ENCODE measurements at places on chromosomes 7 and 10. TPM values are rescaled to one million over a fixed set of nuclear protein-coding genes. Genes with fewer than 3 reads are reported as not detected.
A peak's percentile ranks its signal among the peaks of the same experiment; 100 is the strongest.

DNA sequence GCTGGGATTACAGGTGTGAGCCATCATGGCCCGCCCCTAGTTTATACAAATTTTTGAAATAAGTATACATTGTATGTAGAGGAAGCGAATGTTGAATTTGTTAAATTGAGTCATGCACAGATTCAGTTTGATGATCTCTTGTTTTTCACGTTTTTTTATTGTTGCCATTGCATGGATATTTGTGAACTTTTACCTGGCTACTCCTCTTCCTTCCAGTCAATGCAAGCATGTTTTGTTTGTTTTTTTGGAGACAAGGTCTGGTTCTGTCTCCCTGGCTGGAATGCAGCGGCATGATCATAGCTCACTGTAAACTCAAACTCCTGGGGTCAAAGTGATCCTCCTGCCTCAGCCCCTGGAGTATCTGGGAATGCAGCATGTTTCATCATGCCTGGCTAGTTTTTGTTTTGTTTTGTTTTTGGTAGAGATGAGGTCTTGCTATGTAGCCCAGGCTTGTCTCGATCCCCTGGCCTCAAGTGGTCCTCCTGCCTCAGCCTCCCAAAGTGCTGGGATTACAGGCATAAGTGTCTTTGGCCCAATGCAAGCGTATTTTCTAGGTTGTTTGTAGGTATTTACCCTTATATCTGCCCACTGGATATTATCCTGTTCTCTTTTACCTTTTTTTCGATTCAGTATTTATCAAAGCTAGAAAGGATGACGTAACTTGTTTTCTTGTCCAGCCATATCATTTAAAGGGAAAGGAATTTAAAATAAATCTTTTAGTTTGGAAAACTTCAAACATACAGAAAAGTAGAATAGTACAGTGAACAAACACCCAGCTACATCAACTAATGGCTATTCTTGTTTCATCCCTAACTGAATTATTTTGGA, 11.0 kb downstream of the LCOR start:
- H3K27ac ChIP-seq: no peak overlapping the region
- no peak for DNase-seq
- peaks cover 41% of the 10 kb centered on the region for H3K4me1 ChIP-seq
- no peaks in the 10 kb centered on the region for H3K36me3 ChIP-seq

DNA sequence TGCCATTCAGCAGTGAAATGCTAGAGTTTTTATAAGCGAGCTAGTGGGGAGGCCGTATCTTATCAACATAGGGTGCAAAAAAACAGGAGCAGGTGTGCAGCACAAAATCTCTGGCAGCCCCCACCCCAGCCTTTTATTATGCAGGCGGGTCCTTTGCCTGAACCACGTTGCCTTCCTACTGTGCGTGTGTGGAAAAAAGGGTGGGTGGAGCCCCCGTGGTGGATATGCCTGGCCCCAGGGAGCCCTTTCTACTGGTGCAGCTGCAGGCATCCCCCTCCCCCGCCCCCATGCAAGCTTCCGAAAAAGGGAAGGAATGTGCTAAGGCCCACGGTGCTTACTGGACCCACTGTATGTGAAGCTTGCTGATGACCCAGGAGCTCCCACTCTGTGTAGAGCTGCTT, 175.9 kb downstream of the USP6NL start:
- no peaks in the 10 kb centered on the region for H3K4me1 ChIP-seq
- no peaks in the 10 kb centered on the region for H3K36me3 ChIP-seq
- no peak overlapping the region for H3K27ac ChIP-seq
- no peak overlapping the region for H3K4me3 ChIP-seq
- no peak for DNase-seq
- no peaks in the 10 kb centered on the region for H3K27me3 ChIP-seq

DNA sequence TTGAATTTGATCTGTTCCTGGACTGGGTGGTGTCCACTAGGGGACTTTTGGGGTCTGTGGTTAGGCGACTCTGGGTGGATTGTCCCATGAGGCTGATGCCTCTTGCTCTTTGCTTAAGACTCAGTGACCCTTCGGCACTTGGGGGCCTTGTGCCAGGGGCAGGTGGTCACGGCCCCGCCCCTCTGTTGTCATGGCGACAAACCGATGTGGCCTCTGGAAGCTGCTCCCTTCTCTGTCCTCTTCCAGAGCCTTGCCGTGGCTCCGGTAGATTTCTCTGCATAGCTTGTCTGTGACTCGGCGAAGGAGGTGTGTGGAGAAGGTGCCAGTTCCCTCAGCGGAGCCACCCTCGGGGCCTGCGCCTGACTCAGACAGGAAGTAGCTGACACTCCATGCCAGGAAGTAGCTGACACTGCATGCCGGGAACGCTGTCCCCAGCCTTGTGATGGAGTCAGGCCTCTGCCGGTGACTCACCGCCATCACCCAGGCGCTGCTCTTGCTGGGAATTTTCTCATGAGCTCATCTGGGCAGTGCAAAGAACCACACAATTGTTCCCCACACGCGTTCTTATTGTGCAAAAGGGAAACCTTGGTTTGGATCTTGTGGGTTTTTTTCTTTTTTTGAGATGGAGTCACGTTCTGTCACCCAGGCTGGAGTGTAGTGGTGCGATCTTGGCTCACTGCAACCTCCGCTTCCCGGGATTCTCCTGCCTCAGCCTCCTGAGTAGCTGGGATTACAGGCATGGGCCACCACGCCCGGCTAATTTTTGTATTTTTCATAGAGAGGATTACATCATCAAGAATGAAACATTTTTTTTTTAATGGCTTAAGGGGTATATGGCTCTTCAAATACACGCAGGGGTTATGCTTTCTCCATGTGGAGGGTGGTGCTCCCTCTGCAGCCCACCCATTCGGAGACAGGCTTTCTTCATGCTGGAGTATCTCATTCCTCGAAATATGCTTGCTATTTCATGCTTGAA, 72.6 kb downstream of the PFKFB3 start:
- H3K27me3 ChIP-seq: no peaks in the 10 kb centered on the region
- H3K27ac ChIP-seq: peak overlapping the region; percentile 80
- peaks cover 21% of the 10 kb centered on the region for H3K4me1 ChIP-seq
- H3K36me3 ChIP-seq: no peaks in the 10 kb centered on the region
- peak; percentile 82 for DNase-seq

DNA sequence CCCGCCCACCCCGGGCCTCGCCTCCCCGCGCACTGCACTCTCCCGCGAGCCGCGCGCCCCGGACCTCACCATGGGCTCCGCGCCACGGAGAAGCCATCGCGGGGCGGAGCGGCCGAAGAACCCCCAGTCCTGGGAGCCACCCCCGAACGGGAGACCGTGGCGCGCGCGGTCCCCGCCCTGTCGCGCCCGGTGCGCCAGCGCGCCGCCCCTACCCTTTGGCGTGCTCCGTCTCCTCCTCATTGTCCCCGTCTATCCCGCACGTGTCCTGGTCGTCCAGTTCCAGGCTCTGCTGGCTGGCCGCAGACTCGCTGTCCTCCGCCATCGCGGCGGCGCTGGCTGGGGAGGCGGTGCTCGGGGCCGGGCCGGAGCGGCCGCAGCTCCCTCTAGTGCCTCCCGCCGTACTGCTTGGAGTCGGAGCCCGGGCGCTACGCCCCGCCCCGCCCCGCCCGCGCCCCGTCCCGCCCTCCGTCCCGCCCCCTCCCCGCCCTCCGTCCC, at the start of gene NMT2:
TSS of gene NMT2 (minus strand) at position 403 of the 495 bp plus-strand sequence. CDS start at position 322, 81 bp downstream.
- peak; percentile 60 for DNase-seq
- H3K27ac ChIP-seq: peak within 1 kb of the TSS; percentile 89
- H3K27me3 ChIP-seq: no peaks in the 10 kb centered on the region
- peaks cover 16% of the 10 kb centered on the region for H3K4me1 ChIP-seq
- no peaks in the 10 kb centered on the region for H3K36me3 ChIP-seq

Gene GPC2
- 1.4 TPM for total RNA-seq
